ENCODE measurements at places on chromosomes 7 and 10.

DNA sequence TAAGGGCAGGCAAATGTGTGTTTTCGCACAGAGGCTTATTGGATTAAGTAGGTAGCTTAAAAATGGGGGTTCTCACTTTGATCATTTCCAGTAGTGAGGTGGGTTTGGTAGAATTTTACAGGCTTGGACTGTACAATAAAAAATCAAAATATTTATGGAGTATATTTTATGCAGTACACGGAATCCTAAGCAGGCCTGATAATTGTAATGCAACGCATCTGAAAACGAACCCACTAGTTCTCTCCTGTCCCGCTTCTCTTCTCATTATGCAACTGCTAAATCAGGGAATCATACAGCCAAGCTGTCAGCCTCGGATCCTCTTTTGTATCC lies 377 bp upstream of the POLR1F start:
- DNase-seq: no peak

GRCh38 chr7:28180031-28180363 lies 598 bp downstream of the JAZF1 start:
- no peak for DNase-seq

GRCh38 chr10:76149602-76150138 lies 718.2 kb downstream of the LRMDA start:
- DNase-seq: no peak

DNA sequence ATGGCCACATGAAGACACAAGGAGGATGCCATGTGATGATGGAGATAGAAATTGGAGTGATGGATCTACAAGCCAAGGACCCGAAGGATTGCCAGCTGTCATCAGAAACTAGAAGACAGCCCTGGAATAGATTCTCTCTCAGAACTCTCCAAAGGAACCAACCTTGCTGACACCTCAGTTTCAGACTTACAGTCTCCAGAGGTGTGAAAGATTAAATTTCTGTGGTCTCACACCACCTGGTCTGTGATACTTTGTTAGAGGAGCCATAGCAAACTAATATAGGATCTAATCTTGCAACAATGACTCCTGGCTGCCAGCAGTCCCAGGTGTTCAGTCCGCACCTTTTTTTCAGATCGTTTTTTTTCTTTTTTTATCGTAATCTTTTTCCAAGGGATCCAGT lies 647.3 kb upstream of the GHITM start:
- DNase-seq: no peak

GRCh38 chr10:104574427-104574826 lies 66.7 kb upstream of the SORCS3 start:
- DNase-seq: no peak

GRCh38 chr10:74282151-74282847 lies 131.3 kb downstream of the ADK start:
- peak; percentile 86 for DNase-seq

GRCh38 chr7:132402751-132403245 lies 173.5 kb downstream of the PLXNA4 start:
- no peak for DNase-seq

DNA sequence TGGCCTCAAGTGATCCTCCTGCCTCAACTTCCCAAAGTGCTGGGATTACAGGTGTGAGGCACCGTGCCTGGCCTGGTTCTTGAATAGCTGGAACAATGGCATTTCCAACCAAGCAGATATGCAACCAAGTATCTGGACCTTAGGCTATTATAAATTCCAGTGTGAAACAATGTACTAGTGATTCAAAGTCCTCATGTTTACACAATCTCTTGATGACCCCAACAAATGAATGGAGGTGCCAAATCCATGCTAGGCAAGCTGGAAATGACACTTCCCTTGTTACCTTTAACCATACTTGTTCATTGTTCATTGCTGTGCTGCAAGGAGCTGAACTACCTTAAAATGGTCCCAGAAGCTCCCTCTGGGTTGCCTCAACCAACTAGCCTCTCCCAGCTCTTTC lies 282.2 kb upstream of the KLF14 start:
- no peak for DNase-seq

DNA sequence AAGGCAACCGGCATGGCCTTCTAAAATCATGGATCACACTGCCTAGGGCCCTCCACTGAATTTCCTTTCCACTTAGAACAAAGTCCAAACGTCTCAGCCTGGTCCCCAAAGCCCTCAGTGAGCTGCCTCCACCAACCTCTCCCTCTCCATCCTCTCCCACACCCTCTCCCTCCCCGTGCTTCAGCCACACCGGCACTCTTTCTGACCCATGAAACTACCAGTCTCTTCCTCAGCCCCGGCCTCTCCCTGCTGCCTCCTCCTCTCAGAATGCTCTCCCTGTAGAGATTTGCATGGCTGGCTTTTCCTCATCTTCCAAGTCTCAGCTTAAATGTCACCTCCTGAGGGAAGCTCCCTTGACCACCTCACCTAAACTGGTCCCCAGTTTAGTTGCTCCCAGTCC lies 219.0 kb upstream of the ZMIZ1 start:
- no peak for DNase-seq

GRCh38 chr7:78134256-78134655 lies 335.7 kb downstream of the PHTF2 start:
- DNase-seq: peak; percentile 58

DNA sequence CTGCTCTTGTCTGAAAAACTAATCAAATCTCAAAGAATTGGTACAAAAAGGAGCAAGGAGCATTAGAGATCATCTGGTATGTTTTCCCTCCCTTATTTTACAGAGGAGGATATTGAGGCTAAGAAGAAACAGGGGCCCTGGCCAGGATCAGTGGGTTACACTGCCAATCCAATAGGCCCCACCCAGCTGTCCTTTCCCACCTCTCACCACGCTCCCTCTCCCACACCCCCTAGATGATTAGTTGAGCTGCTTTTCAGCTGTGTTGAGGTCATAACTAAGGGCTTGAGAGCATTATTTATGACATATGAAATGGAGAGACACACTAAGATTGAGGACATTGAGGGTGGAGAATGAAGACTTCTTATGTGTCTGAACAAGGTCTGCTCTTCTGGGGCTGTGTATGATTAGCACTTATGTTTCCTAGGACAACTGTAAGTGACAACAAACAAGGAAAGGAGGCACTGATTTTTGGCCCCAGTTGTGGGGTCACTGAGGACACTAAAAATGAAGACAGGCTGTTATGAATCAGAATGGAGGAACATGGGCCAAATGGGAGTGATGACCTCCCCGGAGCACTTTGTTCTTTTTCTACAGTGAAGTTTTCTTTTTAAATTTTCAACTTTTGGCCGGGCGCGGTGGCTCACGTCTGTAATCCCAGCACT lies 26.5 kb downstream of the VWA2 start:
- no peak for DNase-seq

- no peak for DNase-seq
Measured at GRCh38 chr10:130740166-130740565, 571.4 kb downstream of the TCERG1L start.

GRCh38 chr10:63972949-63973827 lies 452.0 kb downstream of the REEP3 start:
- DNase-seq: no peak

GRCh38 chr7:1861799-1862458 lies 191.9 kb downstream of the ELFN1 start:
- DNase-seq: no peak

- no peak for DNase-seq
Measured at GRCh38 chr10:85868627-85869499, 497.7 kb downstream of the GRID1 start.

DNA sequence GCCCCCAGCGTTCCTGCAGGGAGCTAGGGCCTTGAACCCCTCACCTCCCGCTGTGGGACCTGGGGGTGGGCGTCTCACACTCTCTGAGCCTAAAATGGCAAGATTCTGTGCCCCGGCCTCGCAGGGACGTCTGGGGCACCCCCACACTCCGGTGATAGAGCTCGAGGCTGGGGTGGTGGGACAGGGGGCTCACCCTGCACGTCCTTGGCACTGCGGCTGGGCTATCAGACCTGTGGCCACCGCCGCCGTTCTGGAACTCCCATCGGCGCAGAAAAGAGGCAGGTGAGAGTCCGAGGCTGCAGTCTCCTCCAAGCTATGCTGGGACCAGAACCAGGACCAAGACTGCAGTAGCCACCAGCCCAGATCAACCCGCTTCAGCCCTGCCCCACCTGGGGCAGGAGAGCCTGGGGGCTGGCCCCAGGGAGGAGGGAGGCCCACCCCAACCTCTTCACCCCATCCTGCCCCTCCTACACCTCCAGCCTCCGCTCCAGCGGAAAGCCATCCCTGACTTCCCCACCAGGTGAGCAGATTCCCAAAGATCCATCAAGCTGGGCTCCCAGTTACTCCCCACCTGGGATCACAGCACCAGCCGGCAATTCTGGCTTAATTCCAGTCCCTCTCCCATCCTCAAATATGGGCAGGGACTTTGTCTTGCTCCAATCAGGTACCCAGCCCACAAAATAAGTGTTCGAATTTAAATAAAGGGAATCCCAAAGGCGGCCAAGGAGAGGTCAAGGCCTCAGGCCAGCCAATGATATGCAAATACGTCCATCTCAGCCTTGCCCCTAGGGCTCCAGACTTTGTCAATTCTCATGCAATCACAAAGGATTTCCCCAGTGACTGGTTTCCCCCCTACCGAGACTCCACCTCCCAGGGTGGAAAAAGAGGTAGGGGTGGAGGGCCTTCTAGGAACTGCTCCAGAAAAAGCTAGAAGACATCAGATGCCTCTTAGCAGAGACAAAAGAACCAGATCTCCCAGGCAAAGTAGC lies 16.4 kb downstream of the TNRC18 start:
- no peak for DNase-seq

DNA sequence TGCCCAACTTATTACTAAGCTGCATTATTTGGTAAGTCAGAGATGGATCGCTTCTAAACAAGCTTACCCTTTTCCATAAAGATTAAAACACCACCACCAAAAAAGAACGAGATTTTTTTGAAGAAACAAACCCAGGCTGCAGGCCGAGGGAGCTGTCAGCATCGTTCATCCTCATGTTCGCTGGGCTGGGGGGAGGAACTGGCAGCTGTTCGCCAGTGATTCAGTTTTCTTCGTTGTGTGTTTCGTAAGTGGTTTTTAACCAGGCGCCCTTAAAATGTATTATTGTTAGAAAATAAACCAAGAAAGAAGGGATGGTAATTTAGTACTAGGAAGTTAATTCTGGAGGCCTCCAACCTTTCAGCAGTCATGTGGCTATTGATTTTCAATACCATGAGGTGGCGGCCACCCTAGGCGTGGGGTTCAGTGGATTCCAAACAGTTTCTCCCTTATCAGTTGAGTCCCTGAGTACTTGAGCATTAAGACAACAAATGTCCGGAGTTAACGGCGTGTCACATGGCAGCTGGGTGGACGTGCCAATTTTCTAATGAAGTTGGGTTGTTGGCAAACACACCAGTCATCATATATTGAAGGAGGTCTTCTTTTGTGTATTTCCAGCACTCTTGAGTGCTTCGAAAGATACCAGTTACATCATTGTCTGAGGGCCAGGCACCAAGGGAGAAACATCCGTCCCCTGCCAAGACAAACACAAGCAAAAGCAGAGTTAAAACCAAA lies 173.2 kb downstream of the EBF3 start:
- DNase-seq: no peak

DNA sequence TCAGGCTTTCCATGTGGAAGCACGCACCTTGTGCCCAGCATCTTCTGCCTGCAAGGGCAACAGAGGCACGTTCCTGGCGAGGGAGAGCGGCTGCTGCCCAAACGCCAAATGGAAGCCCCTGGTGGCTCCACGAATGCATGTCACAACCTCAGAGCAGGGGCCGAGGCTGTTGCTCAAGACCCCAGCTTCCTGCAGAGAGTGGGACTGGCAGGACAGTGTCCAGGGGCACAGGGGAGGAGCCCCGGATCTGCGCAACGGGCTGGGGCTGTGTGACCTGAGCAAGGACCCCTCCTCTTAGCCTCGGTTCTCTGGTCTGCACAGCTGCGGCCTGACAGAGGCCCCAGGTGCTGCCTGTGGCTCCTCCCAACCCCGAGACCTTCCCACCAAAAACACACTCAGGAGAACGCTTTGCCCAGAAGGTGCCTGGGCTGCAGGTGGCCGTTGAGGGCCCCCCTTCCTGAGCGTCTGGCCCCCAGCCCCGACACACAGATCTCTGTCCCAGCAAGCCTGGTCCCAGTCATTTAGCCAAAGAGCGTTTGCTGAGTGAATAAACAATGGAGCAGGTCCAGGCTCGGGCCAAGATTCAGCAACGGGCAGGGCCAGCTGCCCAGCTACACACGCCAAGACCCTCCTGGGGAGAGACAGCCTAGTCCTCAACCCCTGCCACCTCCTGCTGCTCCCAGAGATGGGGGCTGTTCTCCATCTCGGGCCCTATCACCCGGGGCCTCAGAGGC lies 1.2 kb downstream of the MICALL2 start:
- DNase-seq: no peak

- DNase-seq: no peak
Measured at GRCh38 chr10:14023673-14024328, 306.9 kb downstream of the FRMD4A start.

DNA sequence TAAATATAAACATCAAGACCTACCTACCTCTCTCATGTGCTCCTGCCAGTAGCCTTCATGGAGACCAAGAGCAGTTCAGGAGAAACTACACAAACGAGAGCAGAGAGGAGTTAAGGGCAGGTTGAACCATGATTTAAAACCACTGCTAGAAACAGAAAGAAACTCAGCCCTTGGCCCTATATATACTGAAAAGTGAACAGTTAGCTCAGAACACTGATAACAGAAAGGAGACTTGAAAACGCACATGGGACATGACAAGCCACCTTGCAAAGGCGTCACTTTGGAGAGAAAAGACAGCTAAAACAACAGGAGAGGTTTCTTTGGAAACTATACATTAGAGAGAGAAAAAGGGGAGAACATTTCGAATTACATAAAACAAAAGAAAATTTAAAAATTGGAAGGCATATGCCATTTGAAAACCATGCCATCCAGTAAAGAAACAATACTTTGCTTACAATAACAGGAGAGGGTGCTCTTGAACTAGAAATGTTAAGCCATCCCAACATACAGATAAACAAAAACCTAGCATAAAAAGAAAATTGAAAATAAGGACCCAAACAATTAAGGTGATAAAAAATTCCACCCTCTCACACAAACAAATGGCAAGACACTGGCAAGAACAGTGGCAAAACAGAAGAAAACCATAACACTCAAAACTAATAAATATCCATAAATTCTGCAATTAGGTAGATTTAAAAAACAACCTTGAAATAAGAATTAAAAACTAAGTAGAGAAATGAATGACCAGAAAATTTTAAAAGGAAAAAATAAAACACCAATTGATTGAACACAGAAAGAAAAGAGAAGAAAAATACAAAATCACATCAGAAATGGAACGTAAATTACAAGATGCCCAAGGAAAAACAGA lies 232.7 kb downstream of the IMMP2L start:
- DNase-seq: no peak

DNA sequence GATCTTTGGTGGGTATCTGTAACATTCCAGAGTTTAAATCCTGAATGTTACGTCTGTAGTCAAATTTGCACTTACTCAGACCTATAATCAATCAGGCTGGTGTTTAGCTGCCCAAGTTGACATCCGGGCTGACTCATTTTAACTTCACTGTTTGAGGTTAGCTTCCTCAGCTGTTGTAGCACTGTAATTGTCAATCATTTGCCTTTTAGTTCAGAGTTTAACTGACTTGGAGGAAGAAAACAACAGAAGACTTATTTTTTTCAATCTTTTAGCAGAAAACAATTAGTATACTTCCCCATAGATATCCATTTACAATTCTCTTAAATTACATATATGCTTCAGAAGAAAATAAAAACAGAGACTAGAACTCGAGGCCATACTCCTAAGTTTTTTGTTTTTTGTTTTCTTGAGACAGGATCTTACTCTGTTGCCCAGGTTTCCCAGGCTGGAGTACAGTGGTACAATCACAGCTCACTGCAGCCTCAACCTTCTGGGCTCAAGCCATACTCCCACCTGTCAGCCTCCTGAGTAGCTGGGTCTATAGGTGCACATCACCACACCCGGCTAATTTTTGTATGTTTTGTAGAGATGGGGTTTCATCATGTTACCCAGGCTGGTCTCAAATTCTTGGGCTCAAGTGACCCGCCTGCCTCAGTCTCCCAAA lies 38.5 kb upstream of the LRRC17 start:
- DNase-seq: peak; percentile 66

GRCh38 chr10:1309617-1310270 lies 253.6 kb downstream of the WDR37 start:
- no peak for DNase-seq
